ENCODE measurements at places on chromosomes 3 and 15.

- no peak for DNase-seq
Observed at GRCh38 chr3:111333642-111334041, 208.4 kb upstream of the CD96 start.

DNA sequence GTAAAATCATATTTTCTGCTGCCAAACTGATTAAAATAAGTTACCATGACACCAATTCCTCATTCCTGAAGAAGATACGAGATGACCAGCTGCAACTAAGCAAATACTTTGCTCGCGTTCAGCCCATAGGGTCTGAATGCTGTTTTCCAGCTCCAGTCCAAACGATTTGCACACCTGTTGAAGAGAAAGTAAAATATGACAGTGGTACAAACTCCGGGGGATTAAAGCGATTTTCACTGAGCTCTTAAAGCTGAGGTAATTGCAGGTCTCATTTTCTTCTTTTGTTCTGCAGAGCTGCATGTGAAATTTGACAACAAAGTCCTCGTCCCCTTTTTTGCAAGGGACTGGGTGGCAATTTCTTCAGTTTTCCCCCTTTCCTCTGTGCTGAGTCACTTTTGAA lies 118.4 kb downstream of the NR2F2 start:
- no peak for DNase-seq

DNA sequence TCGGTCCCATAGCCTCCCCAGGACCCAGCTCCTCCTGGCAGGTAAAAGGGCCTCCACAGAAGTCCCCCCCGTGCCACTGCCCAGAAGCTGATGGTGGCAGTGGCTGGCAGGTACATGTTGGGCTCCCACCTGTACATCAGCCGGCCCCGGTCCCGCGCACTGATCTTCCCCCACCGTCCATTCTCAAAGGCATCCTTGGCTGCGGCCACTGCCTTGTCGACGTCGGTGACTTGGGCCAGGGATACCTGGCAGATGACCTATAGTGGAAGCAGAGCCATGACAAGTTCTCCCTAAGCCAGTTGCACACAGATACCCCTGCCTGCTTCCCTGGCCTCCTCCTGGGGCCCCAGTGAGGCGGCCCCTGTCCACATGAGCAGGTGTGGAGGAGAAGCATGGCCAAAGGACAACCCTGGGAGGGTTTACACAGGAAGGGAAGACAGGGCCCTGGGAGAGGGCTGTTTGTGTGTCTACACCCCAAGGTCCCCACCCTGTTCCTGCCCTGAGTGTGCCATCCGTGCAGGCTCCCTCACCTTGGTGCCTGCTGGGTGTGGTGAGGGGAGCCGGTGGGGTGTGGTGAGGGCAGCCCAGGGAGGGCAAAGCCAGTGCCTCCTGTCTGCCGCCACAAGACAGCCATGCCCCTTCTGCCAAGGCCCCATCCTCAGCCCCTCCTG lies 44.8 kb downstream of the ALDH1L1 start:
- DNase-seq = no peak

GRCh38 chr3:169710619-169711018 lies 47.1 kb upstream of the MECOM start:
- no peak for DNase-seq

DNA sequence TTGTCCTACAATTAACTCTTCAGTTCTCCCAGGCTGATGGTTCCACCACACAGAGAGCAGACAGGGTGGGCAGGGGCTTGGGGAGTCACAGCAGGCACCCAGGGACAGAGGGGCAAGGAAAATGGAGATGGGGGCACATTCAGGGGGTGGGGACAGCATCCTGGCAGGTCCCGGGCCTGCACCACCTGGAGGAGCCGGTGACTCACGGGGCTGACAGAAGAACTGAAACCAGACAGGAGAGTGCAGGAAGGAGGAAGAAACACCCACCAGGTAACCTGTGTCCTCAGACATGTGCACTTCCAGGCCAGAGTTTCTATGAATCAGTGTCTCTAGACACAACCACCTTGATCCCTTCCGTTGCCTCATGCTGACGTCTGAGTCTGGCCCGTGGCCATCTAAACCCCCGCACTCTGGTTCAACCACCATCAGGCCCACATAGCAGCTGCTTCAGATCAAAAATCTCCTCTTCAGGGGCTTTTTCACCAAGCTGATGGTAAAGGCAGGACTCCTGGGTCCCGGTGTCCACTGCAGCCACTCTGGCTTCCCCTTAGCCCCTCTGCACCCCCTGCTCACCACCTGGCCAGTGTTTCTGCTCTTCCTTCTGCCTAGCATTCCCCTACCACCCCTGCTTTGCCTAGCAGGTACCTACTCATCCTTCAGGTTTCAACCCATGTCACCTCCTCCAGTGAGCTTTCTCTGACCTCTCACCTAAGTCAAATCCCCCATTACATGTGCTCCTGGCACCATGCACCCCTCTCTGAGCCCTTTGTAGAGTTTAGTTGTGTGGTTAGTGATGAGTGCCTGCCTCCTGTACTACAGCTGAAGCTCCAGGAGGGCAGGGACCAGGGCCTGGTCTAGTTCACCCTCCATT lies 16.5 kb upstream of the CYP11A1 start:
- no peak for DNase-seq

GRCh38 chr3:177830411-177830849 lies 633.1 kb upstream of the TBL1XR1 start:
- DNase-seq = peak; percentile 82

- DNase-seq = no peak
Observed at GRCh38 chr3:75049533-75049932, 435.1 kb upstream of the CNTN3 start.

- no peak for DNase-seq
Observed at GRCh38 chr15:27797765-27798164, 301.4 kb downstream of the OCA2 start.

GRCh38 chr15:92168066-92168683 lies 225.5 kb upstream of the ST8SIA2 start:
- no peak for DNase-seq

DNA sequence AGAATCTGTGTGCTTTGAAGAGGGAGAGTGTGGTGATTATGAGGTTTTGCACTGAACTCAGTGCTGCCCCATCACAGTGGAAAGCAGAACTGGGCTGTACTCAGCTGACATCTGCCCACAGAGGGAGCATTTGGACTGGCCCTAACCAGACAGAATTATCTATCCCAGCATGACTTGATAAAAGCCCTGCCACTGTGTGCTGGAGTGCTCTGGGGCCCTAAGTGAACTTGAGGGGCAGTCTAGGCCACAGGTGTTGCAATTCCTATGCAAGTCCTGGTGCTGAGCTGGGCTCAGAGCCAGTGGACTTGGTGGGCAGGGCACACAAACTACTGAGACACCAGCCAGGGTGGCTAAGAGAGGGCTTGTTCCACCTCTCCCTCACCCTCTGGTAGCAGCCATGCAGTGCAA lies 269.2 kb upstream of the CTNNB1 start:
- DNase-seq = no peak
